ENCODE measurements at places on chromosomes 3 and 15.

DNA sequence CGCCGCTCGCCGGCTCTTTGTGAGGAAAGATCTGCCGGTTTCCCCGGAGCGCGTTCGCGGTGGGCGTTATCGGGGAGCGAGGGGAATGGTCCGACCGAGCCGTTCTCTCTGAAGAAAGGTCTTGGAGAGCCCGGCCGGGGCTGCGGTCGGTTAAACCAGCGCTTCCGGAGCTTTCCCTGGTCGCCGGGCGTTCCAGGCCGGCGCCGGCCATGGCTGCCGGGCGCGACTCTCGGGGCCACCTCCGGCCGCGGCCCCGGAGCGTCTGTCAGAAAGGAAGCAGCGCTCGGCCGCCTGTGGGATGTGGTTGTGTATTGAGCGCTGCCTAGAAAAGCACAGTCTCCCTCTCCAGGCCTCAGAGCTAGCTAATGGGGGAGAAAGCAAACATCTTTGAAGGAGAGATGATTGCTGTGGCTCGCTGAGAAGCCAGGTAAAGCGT is 731 bp downstream of the FYTTD1 start:
- H3K4me3 ChIP-seq, result peak overlapping the region; percentile 74
- peak overlapping the region; percentile 85 for H3K27ac ChIP-seq
- peaks cover 11% of the 10 kb centered on the region for H3K4me1 ChIP-seq
- no peaks in the 10 kb centered on the region for H3K27me3 ChIP-seq
- no peaks in the 10 kb centered on the region for H3K36me3 ChIP-seq

GRCh38 chr3:85933326-85933725 is 974.5 kb downstream of the CADM2 start:
- DNase-seq, result no peak
- H3K36me3 ChIP-seq, result no peaks in the 10 kb centered on the region
- no peak overlapping the region for H3K4me3 ChIP-seq
- no peaks in the 10 kb centered on the region for H3K4me1 ChIP-seq
- no peaks in the 10 kb centered on the region for H3K27me3 ChIP-seq

DNA sequence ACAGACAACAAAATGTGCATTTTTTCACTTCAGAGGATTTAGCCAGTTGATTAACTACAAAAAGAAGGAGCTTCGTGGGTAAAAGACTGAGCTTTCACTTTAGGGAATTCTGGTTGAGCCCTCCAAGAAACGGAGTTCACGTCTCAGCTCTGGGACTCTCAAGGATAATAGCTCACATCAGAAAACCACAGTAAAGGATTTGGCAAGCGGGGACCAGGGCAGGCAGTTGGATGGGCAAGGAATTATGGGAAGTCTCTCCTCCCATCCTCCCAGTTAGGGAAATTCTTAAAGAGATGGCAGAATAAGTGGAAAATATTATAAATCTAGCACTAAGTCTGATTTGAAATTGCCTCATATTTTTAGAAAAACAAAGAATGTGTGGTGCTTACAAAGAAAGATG is 188.3 kb upstream of the EOMES start:
- DNase-seq, result no peak
- H3K27ac ChIP-seq, result no peak overlapping the region
- H3K4me3 ChIP-seq, result no peak overlapping the region

DNA sequence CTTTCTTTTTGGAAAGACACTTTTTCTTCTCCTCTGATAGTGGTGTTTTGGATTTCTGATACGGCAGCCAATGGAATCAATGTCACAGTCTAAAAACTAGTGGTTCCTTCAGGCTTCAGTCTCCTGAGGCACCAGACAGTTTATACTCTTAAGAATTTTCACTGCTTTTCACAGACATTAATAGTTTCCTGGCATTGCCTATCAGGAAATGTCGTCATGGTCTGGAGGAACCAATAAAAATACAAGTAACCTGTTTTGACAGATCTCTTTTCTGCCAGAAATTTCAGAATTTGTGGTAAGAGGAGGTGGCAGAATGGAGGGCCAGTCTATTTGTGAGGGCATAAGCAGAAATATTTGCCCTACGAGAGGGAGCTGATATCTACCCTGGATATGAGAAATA is 44.8 kb downstream of the FILIP1L start:
- no peak overlapping the region for H3K4me3 ChIP-seq
- DNase-seq, result no peak
- peaks cover 10% of the 10 kb centered on the region for H3K4me1 ChIP-seq
- no peaks in the 10 kb centered on the region for H3K27me3 ChIP-seq

GRCh38 chr3:73513260-73513659 is 111.5 kb downstream of the PDZRN3 start:
- no peak overlapping the region for H3K27ac ChIP-seq
- H3K4me3 ChIP-seq, result no peak overlapping the region
- DNase-seq, result no peak
- no peaks in the 10 kb centered on the region for H3K36me3 ChIP-seq

DNA sequence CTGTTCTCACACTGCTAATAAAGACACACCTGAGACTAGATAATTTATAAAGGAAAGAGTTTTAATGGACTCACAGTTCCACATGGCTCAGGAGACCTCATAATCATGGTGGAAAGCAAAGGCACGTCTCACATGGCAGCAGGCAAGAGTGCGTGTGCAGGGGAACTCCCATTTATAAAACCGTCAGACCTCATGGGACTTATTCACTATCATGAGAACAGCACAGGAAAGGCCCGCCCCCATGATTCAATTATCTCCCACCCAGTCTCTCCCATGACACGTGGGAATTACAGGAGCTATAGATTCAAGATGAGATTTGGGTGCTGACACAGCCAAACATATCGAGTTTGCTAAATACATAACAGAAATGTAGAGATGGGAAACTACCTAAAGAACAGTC is 39.5 kb upstream of the DGKG start:
- no peak overlapping the region for H3K4me3 ChIP-seq
- no peaks in the 10 kb centered on the region for H3K36me3 ChIP-seq

DNA sequence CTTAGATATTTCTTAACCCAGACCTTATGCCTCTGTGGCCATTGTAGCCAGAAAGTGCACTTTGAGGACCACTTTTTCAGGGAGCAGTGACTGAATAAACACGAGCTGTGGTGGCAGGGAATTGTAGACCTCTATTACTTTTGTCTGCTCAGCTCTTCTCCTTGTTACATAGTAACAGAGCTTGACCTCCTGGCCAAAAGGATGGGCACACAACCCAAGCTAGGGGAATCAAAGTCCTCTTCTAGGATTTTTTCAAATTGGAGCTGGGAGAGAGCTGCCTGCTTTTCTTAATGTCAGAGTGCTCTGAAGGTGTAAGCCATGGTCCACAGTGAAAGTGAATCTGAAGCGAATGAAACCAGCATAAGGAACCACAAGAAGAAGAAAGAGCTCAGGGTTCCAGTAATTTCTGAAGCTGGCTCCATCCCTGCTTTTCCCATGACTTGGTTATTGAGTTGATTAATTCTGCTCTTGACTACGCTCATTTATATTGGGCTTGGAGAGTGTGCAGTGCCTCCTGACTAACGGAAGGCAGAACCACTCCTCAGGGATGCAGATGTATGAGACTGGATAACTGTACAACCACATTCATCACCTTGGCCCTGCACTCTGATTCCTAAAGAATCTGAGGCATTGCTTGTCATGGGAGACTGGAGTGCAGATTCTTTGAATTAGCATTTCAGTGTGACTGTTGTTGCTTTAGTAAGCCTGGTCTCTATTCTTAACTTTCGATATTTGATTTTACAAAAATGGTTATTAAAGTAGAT is 60.9 kb downstream of the TLNRD1 start:
- H3K27ac ChIP-seq, result no peak overlapping the region
- no peaks in the 10 kb centered on the region for H3K27me3 ChIP-seq
- H3K4me1 ChIP-seq, result no peaks in the 10 kb centered on the region
- H3K36me3 ChIP-seq, result no peaks in the 10 kb centered on the region
- no peak for DNase-seq
- no peak overlapping the region for H3K4me3 ChIP-seq

DNA sequence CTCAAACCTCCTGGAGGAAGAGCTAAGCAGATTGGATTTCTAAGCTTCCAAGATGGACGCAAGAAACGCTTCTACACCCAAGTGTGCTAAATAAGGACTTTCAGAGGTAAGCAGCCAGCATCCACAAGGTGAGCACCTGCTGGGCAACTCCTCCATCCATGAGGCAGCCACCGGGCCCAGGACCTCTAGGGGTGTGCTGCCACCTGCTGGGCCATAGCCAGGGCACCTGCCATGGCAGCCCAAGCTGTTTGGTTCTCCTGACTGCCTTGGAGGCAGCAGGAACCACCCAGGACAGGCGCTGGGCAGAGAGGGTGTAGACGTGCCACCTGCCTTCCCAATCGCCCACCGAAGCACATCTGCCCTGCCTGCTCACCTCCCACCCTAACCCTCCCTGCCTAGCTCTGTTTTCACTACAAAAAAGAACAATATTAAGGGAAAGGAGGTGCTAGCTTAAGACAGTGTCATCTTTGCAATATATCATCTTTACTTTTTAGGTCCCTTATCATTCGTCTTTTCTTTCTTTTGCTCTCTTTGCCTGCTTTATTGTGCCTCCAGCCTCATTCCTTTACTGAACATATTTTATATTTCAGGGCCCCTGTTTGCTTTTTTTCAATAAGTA is 12.9 kb downstream of the C15orf62 start:
- DNase-seq, result no peak
- peaks cover 5% of the 10 kb centered on the region for H3K4me1 ChIP-seq
- H3K27ac ChIP-seq, result no peak overlapping the region
- peaks cover 12% of the 10 kb centered on the region for H3K36me3 ChIP-seq
- H3K4me3 ChIP-seq, result no peak overlapping the region

DNA sequence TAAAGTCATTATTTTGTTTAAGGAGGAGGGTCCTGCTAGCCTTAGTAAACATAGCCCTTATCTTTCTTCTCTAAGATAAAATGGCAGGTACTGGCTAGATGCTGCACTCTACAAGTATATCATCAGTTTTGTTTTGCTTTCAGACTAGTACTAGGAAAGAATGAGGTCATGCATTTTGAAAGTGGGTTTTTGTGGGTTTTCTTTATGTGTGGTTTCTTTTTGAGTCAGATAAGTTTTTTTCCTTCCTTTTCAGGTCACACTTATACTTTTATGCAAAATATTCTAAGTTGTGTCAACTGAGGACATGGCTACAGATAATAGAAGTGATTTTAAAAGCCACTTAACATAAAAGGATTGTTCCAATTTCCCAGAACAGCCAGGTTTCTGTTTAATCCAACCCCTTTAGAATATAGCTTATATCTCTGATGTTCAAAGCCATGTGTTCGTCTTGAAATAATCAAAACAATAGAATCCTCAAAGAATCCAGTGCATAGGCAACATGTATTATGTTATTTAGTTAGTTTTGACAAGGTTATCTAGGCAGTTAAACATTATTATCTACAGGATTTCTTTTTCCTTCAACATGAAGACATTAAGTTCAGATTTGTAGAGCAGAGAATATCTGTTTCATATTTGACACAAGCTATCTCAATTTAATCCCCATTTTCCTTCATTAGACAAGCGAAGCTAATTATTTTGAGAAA is 406.2 kb downstream of the RBMS3 start:
- H3K4me1 ChIP-seq, result no peaks in the 10 kb centered on the region
- no peaks in the 10 kb centered on the region for H3K27me3 ChIP-seq
- peak overlapping the region; percentile 62 for H3K27ac ChIP-seq
- DNase-seq, result peak; percentile 74
- H3K4me3 ChIP-seq, result no peak overlapping the region

- no peaks in the 10 kb centered on the region for H3K27me3 ChIP-seq
- no peak for DNase-seq
- no peak overlapping the region for H3K4me3 ChIP-seq
- H3K4me1 ChIP-seq, result no peaks in the 10 kb centered on the region
- no peak overlapping the region for H3K27ac ChIP-seq
- no peaks in the 10 kb centered on the region for H3K36me3 ChIP-seq
These were observed 271.2 kb upstream of the MDFIC2 start for GRCh38 chr3:70583682-70584081.

GRCh38 chr15:38054488-38054887 is 120.0 kb downstream of the TMCO5A start:
- no peaks in the 10 kb centered on the region for H3K4me1 ChIP-seq
- no peak overlapping the region for H3K4me3 ChIP-seq
- DNase-seq, result no peak
- H3K27ac ChIP-seq, result no peak overlapping the region

DNA sequence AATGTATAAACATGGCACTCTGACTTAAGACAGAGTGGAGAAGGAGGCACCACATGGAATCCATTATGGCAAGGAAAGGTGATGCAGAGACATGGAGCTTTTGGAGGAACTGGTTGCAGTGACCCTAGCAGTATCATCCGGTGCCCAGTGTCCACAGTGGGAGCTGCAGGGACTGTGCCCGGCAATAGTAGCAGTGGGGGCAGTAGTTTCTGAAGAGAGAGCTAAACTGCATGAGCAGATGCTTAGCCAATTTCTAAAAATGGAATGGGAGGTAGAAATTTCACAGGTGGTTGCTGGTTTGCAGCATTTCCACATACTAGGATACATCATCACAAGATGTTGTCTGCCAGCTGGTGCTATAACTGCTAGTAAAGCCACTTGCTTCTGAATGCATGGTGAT is 7.8 kb upstream of the TM2D3 start:
- no peaks in the 10 kb centered on the region for H3K27me3 ChIP-seq
- no peak overlapping the region for H3K4me3 ChIP-seq
- H3K36me3 ChIP-seq, result no peaks in the 10 kb centered on the region

- DNase-seq, result no peak
- no peak overlapping the region for H3K4me3 ChIP-seq
- H3K27ac ChIP-seq, result no peak overlapping the region
These were observed 215.9 kb upstream of the LRRC3B start for GRCh38 chr3:26406636-26407035.

DNA sequence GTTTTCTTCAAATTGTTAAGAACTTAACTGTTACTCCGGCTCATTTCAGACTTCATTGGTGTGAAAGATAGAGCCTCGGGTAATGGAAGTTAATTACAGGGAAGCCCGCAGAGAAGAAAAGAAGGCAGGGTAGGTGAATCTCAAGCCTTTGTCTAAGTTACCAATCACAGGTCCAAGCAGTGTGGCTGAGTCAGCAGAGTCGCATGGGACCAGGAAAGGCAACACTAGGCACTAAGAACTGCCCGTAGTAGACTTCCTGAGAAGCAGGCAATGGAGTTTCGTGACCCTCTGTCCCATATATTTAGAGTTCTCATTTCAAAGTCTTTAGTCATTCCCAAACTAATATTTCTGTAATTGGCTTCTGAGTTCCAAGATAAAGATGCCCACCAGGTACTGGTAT is 122.9 kb upstream of the STT3B start:
- no peak overlapping the region for H3K4me3 ChIP-seq
- H3K27me3 ChIP-seq, result no peaks in the 10 kb centered on the region
- no peak overlapping the region for H3K27ac ChIP-seq
- H3K4me1 ChIP-seq, result no peaks in the 10 kb centered on the region
- DNase-seq, result no peak

DNA sequence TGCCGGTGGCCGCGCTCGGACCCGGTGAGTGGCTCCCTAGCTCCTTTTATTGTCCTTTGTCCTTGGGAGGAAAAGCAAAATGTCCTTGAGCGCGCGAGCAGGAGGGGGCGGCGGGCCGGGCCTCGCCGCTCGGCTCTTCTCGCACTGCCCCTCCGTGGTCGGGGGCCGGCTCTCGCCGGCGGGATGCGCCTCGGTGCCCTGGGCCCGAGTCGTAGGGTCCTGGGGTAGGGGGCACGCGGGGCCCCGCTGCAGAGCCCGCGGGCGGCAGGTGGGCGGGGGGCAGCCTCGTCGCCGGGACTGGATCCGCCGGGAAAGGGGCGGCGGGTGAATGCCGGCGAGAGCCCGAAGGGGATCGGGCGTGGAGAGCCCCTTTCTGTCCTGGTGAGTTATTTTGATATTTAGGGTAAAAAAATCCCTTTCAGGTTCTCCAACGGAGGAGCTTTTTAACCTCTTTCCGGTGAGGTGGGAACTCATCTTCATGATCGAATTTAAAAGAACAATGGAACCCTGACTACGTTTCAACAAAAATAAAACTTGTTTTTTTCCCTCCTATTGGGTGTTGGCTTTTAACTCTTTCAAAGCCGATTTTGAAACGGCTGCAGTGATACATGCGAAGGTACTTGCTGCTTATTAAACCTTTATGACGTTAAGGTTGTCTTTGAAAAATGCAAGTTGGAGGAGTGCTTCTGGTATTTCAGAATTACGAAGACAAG is 16.8 kb upstream of the CHD2 start:
- H3K36me3 ChIP-seq, result no peaks in the 10 kb centered on the region
- H3K27me3 ChIP-seq, result no peaks in the 10 kb centered on the region
- no peak for DNase-seq
- H3K4me3 ChIP-seq, result peak overlapping the region; percentile 69
